Stimulated activated CD4-positive, alpha-beta T cell treated with anti-CD3 and anti-CD28 coated beads, Interleukin-4, amount 100 ng/mL, for 1 hour (primary cell): ENCODE measurements at places on chromosomes 5 and 9.
A peak's percentile ranks its signal among the peaks of the same experiment; 100 is the strongest.

DNA sequence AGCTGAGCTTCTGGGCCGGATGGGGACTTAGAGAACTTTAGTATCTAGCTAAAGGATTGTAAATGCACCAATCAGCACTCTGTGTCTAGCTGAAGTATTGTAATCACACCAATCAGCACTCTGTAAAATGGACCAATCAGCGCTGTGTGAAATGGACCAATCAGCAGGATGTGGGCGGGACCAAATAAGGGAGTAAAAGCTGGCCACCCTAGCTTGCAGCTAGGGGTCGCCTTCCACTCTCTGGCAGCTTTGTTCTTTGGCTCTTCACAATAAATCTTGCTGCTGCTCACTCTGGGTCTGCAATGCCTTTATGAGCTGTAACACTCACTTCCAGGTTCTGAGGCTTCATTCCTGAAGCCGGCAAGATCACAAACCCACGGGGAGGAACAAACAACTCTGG is 354.0 kb downstream of the PRR16 start:
- no peak for DNase-seq

DNA sequence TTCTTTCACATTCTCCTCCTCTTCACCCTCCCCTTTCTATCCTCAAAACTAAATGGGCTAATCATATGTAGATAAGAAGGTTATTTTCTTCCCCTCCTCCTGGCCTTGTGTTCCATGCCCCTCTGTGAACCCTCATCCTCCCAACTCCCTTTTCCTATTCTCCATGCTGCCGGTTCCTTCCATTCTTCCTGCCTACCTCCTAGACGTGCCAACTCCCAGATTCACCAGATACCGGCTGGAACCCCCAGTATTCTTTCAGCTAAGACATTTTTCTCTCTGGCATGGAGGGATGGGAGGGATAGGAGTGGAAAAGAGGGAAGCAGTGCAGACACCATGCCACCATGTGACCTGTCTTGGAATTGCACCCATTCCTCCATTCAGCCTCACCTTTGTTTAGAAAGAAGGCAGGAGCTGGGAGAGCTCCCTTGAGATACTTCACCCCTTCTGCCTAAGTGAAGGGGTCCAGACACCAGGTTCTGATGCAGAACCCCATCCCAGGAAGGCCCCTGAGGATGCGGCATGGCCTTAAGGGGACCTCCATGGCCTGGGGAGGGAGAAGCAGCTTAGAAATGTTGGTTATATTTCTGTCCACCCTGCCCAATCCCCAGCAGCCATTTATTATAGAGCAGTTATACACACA is 4.8 kb downstream of the DNAJB5 start:
- no peak for DNase-seq

- DNase-seq: no peak
Observed at GRCh38 chr9:129554649-129555048, 66.3 kb downstream of the C9orf50 start.

- no peak for DNase-seq
Observed at GRCh38 chr5:58629271-58630159, 46.6 kb downstream of the RAB3C start.

DNA sequence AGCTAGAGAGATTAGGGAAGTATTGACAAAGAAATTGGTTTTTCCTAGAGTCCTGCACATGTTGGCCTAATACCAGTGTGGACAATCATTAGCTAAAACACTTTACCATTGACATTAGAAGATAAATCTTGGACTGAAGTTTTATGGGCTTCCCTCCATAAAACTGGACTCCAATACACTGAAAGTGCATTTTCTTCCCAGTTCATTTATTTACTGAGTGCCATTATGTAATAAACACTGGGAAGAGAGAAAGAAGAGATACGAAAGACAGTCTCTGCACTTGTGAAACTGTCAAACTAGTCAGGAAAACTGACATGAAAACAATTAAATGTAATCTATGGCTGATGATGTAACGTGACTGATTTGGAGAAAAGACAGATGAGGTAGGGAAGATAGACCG is 539.3 kb downstream of the ZNF608 start:
- DNase-seq: no peak

DNA sequence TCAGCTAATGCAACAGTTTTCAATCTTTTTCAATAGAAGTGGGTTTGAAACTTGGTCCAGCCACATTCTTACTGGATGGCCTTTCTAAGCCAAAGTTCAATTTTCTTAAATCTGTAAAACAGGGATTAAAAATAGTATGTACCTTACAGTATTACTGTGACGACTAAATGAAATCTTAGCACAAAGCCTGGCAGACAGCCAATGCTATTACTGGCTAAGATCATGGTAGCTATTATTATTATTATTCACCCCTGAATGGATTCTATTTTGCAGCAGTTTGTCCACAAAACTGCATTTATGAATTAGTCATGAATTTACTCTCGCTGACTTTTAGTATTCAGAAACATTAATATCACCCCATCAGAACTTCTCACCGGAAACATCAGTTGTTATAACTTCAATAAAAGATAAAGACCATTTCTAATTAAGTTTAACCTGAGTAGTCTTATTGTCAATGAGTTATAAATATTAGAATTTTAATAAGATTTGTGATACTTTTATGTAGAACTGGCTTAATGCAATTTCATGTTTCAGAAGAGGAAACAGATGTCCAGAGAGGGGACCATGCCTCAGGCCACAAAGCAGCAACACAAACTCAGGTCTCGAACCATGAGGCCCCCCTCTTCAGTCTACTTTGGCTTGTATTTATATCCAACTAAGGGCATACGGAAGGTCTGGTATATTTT is 468.2 kb downstream of the ARHGEF28 start:
- DNase-seq: no peak

DNA sequence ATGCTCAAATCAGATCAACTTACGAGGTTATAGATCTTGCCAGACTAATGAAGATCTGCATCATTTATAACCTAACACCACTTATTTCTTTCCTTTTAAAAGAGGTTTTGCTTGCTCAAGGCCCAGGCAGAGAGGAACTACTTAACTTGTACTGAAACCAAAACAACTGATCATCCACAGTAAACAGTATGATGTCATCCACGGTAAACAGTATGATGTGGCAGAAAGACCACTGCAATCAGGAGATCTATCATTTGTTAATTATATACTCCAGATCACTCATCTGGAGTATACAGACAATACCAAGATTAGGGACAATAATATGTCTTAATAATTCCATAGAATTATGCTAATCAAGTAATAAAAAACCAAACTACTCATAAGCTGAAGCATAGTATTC is 116.8 kb downstream of the ADAMTS6 start:
- DNase-seq: no peak

GRCh38 chr5:81182396-81183390 is 50.4 kb upstream of the CKMT2 start:
- no peak for DNase-seq

DNA sequence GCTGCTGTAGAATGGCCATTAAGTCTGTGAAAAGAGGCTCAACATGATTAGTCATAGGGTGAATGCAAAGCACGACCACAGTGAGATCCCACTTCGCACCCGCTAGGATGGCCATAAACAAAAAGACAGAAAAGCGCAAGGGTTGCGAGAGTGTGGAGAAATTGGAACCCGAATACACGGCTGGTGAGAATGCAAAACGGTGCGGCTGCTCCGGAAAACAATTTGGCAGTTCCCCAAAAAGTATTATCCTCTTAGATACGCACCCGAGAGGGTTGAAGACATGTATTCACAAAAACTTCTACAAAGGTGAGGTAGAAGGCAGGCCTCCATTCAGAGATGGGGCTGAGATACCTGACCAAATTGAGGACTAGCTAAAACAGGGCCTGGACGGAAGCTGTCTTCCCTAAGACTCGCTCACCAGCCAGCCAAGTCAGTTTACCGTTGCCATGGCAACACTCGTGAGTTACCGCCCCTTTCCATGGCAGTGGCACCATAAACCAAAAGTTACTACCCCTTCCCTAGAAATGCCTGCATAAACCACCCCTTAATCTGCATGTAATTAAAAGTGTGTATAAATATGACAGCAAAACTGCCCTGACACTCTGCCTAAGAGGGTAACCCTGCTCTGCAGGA is 726 bp upstream of the PSMB7 start:
- no peak for DNase-seq

- DNase-seq: no peak
Observed at GRCh38 chr5:81183811-81184748, 49.0 kb upstream of the CKMT2 start.

- DNase-seq: no peak
Observed at GRCh38 chr5:160287378-160288051, 24.8 kb downstream of the CCNJL start.

DNA sequence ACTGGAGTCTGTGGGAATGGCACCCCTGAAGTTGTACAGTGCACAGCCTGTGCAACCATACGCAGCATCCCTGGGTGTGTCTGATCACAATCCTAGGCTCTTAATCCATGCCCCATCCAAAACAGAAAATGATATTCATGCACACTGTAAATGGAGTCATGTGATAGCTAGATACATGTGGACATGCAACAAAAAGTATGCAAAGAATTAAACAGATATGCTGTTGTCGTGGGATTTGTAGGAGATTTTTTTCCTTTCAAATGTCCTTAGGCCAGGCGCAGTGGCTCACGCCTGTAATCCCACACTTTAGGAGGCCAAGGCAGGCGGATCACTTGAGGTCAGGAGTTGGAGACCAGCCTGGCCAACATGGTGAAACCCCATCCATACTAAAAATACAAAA is 36.1 kb downstream of the PRRX2 start:
- DNase-seq: no peak

DNA sequence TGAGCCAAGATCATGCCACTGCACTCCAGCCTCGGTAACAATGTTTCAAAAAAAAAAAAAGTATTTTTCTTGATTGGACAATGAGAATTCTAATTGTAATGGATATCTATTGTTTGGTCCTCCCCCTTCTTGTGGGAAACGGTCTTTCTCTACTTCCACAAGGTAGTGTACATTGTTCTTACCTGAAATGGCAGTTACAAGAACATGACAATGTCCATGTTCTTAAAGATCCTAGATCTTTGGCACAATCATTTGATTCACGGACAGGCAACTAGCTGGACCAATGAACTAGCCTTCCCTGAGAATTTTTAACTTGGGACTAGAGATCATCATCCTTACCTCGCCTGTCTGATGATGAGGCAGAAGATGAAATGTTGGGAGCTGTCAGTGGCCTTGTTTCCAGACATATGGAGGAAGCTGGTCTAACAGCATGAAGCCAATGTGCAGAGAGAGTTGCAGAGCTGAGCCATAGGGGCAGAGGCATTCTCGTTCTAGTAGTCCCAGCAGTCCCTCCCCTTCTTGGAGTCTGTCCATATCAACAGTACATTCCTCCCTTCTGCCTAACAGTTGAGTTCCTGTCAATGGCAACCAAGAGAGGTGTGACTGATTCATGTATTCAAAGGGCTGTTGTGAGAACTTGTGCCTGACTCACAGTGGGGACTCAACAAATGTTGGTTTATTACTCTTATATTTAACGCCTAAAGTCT is 2.1 kb upstream of the MARCHF6 start:
- DNase-seq: no peak

- peak; percentile 52 for DNase-seq
Observed at GRCh38 chr5:116574367-116575325, at the start of gene SEMA6A. Gene SEMA6A (minus strand): TSS chr5:116574823. CDS start chr5:116504944, 69,879 bp downstream.

DNA sequence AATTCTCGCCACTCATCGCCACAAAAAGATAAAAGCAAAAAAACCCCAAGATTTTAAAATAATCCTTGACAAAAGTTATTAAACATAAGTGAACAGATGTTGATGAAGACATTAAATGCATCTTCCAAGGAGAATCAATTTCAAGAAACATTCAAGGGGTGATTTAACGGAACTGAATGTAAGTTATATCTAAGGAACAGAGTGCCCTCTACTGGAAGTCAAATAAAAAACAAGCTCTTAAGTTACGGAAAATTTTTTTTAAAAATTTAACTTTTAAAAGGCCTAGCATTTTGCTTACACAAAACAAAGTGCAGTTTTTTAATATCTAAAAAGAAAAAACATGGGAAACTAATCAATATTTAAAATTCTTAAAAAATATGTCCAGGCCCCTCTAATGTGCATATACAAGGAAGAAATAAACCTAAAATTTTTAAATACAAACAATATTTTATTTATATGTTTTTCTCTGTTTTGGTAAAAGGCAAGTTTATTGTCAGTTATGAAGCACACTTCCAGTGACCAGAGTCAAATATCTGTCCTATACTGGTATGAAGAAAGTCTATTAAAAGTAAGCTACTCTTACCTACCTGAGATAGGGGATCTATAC is 28.0 kb downstream of the TEX10 start:
- no peak for DNase-seq

DNA sequence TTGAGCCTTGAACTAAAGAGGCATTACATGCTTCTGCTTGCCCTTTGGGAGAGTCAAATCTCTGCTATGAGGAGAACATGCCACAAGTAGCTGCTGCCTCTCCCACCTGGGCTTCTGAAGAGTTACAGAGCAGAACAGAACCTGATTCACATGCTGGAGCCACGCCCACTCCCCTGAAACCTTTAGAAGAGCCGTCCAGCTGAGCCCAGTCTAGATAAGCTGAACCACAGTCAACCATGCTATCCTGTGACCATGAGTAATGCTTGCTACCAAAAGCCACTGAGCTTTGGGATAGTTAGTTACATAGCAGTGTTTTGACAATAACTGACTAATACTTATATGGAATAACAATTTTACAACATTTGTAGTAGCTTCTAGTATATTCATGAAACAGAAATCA is 111.0 kb upstream of the VCAN start:
- DNase-seq: no peak

DNA sequence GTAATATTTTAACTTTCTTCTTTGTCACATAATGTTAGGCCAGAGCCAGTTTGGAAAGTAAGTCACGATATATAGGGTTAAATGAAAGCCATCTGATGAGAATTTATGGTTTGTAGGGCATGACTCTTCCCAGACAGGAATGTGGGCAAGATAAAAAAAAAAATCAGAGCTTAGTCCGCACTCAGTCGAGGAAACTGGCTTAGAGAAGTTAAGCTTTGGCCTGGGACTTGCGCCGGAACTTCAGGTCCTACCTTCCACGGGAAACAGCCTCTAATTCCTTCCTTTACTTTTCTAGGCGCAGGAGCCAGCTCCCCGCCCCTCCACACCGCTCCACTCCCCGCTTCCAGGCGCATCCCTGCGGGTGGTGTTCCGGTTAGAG is 475 bp downstream of the DDX31 start:
- DNase-seq: no peak
